ENCODE measurements at places on chromosomes 2 and 18.
A peak's percentile ranks its signal among the peaks of the same experiment; 100 is the strongest.

DNA sequence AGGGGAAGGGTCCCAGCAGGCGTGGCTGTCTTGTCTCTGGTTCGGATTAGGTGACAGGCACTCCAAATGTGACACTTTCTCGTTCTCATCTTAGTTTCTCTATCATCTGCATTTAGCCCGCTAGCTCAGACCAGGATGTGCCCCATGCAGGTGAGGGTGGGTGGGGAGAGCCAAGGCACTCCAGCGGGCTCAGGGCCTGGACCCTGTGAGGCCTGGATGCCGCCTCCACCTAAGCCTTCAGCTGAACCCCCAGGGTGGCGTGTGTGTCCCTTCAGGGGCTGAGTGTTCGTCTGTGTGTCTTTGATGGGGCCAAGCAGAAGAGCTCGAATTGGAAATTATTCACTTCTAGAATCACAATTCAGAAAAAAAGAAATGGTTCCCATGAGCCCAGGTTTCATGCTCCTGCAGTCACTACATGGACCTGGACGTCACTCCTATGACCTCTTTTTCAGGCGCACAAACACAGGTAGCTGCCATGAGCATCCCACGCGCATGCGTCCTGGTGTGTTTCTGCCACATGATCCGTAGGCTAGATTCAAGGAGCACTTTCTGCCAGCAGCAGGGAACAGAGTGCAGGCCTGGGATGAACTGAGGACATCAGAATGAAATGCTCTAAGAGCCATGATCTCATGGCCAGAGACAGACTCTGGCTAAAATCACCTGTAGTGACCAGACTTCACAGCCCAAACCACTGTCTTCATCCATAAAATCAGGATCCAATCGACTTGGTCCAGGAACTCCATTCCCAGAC, 25.8 kb downstream of the CIDEA start:
- no peak for DNase-seq

- no peak for DNase-seq
Measured at GRCh38 chr2:69744456-69744855, 2.5 kb downstream of the ANXA4 start.

DNA sequence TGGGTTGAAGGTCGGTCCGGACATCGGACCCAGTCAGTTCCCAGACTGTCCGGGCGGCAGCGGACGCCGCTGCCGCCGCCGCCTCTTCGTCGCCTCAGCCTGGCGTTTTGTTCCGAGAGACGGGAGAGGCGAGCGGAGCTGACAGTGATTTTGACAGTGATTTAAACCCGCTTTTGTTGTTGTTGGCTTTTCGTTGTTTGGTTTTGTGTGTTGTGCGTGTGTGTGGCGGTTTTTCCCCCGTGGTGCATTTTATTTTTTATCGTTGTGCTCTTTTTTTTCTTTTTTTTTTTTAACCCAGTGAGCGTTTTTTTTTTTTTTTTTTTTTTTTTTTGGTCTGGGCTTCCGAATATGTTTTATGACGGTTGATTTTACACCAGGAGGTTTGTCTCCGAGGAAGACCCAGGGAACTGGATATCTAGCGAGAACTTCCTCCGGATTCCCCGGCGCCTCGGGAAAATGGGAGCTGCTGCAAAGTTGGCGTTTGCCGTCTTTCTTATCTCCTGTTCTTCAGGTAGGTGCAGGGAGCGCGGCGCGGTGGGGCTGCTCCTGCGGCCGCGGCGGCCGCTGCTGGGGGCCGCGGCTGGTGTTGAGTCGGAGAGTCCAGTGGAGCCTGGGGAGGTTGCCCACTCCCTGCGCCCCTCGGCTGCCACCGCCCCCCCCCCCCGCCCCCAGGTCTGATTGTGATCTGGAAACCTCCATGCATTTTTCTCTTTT, at the start of gene ACVR2A:
Gene ACVR2A, plus strand, starts transcription at position 333 of the 714 bp plus-strand sequence. Its CDS starts 124 bp downstream, at position 457.
- DNase-seq: peak; percentile 35

- no peak for DNase-seq
Measured at GRCh38 chr2:47346107-47346506, 56.8 kb upstream of the MSH2 start.

DNA sequence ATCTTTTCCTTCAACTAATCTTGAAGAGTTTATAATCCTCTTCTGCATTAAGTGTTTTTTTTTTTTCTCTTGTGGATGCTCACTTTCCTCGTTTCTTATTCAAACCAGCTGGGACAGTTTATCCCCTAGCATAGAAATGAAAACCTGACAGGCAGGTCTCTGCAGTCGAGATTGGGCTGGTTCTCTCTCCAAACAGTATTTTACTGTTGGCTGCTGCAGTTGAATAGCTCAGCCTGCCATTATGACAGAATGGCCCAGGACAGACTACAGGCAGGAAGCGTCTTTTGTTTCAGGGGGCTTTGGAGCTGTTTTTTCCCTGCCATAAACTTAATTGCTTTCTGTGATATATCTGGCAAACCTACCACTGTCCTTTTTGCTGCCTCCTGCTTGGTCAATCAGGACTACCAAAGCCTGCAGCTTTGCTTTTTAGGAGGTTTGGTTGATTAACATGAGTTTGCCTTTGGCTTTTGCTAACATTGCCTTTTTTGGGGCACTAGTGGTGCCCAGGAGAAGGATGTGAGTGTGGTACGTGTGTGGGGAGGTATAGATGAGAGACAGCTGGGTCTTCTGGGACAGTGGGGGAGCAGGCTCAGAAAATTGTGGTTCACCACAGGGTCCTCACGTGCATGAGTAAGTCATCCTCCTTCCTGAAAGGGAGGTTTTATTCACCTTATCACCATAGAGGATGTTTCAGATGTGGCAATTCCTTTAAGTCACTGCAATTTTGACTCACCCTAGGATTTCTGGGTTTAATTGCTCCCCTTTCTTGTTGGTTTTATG, 128.7 kb downstream of the LYPD6B start:
- DNase-seq: no peak

- DNase-seq: no peak
Measured at GRCh38 chr2:199383021-199383420, 74.7 kb downstream of the SATB2 start.

GRCh38 chr2:240905176-240905781, 857 bp upstream of the CROCC2 start:
- DNase-seq: no peak

DNA sequence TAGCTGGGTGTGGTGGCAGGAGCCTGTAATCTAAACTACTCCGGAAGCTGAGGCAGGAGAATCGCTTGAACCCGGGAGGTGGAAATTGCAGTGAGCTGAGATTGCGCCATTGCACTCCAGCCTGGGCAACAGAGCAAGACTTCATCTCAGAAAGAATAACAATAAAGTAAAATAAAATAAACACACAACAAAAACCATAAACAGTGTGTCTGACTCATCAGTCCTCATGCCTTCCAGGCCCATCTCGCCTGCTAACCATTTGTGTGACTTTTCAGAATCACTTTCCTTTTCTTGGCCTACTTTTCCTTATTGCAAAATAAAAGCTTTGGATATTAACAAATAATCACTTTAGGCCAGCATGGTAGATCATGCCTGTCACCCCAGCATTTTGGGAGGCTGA, 42.0 kb upstream of the ASXL2 start:
- DNase-seq: peak; percentile 60

DNA sequence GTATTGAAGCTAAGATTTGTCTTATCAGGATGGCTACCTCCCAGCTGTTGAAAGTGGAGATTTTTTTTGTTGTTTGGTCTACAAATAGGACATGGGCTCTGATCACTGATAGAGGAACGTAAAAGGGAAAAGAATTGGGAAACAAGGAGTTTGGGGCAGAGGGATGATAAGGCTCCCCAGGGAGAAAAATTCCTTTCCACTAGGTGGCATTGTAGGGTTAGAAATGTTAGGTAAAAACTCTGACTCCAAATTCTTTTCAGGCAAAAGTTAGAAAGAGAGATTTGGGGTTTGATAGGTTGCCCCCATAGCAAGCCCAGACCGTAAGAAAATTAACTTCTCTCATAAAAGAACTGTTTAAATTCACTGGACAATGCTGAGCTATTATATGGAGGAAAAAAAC, 19.8 kb downstream of the CMPK2 start:
- no peak for DNase-seq

GRCh38 chr2:63850649-63851048, 9.0 kb downstream of the UGP2 start:
- DNase-seq: no peak

- peak; percentile 96 for DNase-seq
Measured at GRCh38 chr2:9594366-9595054, 36.3 kb downstream of the YWHAQ start.

- peak; percentile 36 for DNase-seq
Measured at GRCh38 chr2:8248623-8248957, 433.3 kb upstream of the ID2 start.

- DNase-seq: no peak
Measured at GRCh38 chr2:24380820-24381219, 20.5 kb upstream of the ITSN2 start.

DNA sequence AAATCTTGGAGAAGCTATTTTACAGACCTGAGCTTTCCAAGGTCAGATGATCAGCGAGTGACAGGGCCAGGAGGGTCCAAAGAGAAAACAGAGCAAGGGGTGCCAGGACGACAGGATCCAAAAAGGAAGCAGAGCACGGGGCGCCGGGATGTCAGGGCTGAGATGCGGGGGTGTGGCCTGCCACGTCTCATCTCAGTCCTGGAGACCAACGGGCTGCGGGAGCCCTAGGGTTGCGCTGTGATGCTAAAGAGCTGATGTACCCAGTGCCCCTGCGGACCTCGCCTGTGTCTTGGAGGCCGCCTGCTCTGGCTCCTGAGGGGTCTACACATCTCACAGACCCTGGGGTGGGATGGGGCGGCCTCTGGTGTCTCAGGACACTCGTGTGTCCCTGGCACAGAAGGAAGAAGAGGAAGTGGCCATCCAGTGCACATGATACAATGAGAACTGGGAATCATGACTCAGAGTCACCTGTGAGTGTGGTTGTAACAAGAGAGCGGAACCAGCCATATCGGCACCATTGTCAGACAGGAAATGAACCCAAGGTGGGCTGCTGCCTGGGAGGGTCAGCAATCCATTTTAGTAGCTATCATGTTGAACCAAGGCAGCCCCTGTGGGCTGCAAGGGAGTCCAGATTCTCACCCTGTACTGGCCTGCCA, 97.8 kb downstream of the MYT1L start:
- no peak for DNase-seq

DNA sequence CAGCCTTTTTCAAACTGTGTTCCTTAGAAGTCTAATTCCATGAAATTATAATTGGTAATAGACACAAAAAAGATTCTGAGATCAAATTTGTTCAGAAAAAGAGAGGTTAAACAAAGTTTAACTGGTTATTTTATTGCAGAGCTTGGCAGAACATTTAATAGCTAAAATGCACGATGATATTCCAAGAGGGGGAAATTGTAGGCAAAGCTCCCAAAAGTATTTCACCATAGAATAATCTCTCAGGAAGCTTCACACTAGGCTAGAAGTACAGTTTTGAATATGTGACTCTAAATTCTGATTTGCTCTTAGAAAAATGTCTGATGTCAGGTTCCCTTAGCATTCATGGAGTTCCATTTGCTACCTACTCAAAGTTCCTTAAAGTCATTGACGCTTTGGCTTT, 292.4 kb upstream of the SETBP1 start:
- DNase-seq: no peak

DNA sequence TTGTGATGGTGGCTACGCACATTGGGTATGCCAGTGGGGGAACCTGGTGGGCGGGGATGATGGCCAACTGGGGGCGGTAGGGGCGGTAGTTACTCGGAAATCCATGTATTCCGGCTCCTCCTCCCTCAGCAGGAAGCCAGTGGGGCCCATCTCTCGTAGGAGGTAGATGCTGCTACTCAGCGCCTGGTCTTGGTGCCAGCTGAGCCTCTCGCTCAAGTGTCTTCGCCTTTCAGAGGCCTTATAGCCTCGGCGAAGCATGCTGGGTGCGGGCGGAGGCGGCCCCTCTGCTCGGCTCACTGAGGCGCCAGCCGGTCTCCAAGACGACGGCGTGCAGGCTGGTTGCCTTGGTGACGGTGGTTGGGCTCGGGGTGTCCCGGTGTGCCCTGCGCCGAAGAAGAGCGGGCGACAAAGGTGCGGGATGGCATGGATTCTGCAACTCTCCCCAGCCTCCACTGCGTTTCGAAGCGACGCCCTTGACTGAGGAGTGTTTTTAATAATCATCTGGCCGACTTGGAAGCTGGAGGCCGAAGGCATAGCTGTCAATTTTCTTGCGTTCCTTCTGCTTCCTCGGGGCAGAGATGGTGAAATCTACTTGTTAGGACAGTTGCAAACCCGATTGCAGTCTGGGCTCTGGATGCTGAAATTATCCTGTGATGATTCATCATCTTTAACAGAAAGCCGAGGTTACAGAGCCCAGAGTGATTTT, at the start of gene ZSWIM2:
Gene ZSWIM2, minus strand, starts transcription at position 298 of the 706 bp plus-strand sequence. Its CDS starts 40 bp downstream, at position 258.
- DNase-seq: peak; percentile 87

DNA sequence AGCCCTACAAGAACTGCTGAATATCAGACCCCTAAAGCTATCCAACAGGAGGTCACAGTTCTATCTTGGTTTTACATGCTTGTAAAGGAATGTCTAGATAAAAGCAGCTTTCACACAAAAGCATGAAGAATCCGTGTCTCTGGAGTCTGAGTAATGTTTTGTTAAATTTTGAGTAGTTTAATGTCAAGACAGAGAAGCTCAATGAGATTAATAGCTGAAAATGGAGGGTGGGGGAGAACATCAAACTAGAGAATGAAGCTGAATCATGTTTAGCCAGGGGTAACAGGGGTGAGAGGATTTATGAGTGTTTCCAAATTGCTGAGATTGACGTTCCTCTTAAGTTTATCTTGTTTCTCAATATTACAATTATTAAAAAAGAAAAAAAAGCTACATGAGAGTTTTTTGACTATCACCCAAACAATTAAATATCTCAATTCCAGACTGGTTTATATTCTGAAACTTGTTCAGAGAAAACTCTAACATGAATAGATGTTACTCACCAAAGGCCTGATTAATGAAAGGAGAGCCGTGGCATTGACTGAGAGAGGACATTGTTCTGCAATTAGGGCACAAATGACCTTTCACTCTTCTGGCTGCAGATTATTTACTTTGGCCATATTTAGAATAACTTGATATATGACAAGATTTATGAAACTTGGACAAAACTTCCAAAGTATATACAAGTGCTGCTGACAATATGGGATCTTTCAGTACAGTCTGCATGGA, 266.4 kb upstream of the ETAA1 start:
- DNase-seq: peak; percentile 42

GRCh38 chr2:100289020-100289419, 33.3 kb downstream of the LONRF2 start:
- DNase-seq: no peak

- DNase-seq: no peak
Measured at GRCh38 chr2:86195808-86196387, 636 bp upstream of the IMMT start.

- no peak for DNase-seq
Measured at GRCh38 chr18:35324926-35325655, 19.1 kb downstream of the ZNF24 start.

DNA sequence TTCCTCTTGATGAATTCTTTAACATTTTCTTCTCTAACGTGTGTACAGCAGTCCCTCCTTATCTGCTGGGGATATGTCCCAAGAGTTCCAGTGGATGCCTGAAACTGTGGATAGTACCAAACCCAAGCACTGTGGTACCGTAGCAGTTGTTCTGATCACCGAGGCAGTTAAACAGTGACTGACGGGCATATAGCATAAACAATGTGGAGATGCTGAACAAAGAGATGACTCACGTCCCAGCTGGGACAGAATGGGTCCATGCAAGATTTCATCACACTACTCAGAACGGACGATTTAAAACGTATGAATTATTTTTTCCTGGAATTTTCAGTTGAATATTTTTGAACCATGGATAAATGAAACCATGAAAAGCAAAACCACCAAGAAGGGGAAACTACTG, 54.5 kb upstream of the SPAG16 start:
- peak; percentile 75 for DNase-seq
